T-helper 1 cell (primary cell): ENCODE measurements at places on chromosomes 7 and 10.
A peak's percentile ranks its signal among the peaks of the same experiment; 100 is the strongest.

DNA sequence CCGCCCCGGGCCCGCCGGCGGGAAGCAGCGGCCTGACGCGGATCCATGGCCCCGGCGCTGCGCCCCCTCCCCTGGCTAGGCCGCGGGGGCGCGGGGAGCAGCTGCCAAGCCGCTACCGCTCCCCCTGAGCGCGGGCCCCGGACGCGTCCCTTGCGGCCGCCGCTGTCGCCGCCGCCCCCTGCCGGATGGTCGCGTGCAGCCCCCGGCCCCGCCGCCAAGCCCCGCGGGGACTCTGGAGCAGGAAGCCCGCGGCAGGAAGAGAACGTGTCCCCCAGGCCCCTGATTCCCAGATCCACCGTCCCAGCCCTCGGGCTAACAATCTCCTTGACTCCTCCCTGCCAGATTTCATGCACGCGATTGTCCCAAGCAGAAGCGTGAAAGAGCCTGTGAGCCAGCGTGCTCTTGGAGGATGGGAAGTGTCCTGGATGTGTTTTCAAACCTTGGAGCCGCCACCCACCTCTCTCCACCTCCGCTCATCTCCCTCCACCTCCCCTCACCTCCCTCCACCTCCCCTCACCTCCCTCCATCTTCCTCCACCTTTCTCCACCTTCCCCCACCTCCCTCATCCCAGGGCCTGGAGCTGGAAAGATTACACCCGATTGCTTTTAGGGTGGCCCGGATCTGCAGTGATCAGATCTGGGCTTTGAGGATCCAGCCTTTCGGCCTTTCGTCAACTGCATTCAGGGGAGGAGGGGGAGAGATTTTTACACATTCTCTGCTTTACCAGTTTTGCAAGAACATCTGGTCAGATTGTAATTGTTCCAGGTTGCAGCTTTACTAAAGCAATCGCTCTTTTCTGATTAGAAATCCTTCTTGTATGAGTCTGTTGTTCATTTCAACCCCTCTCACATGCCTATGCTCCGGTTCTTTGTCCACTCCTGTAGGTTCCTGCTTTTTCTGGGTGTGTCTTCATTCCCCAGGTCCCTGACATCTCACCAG lies 570 bp upstream of the PRTFDC1 start:
- DNase-seq, result peak; percentile 32

- no peak for DNase-seq
Measured at GRCh38 chr7:102069931-102070629, 216.6 kb upstream of the SH2B2 start.

- no peak for DNase-seq
Measured at GRCh38 chr7:71772779-71773178, 639.4 kb downstream of the CALN1 start.

DNA sequence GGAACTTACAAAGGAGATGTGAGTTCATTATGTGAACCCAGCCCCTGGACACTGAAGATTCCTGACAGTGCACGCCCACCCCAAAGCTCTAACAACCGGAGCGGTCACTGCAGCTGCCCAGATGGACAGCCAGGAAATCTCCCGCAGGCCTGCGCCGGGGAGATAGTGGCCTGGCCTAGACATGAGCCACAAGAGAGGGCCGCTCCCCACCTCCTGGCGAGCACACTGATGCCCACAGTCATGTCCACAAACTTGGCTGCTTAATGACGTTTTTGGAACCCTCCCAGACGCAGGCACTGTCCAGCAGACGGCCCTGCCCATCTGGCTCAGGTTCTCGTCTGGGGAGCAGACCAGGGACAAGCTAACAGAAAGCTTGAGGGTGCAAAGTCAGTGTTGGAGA lies 34.2 kb downstream of the TCERG1L start:
- no peak for DNase-seq

GRCh38 chr10:10552948-10553347 lies 464.7 kb upstream of the CELF2 start:
- no peak for DNase-seq

GRCh38 chr7:23607130-23607529 lies 9.9 kb downstream of the CCDC126 start:
- no peak for DNase-seq

GRCh38 chr7:20598459-20599309 lies 16.8 kb upstream of the ABCB5 start:
- DNase-seq, result no peak

- no peak for DNase-seq
Measured at GRCh38 chr10:70851597-70852475, 36.1 kb downstream of the SGPL1 start.

- no peak for DNase-seq
Measured at GRCh38 chr10:93701866-93702209, 554 bp downstream of the FRA10AC1 start.

DNA sequence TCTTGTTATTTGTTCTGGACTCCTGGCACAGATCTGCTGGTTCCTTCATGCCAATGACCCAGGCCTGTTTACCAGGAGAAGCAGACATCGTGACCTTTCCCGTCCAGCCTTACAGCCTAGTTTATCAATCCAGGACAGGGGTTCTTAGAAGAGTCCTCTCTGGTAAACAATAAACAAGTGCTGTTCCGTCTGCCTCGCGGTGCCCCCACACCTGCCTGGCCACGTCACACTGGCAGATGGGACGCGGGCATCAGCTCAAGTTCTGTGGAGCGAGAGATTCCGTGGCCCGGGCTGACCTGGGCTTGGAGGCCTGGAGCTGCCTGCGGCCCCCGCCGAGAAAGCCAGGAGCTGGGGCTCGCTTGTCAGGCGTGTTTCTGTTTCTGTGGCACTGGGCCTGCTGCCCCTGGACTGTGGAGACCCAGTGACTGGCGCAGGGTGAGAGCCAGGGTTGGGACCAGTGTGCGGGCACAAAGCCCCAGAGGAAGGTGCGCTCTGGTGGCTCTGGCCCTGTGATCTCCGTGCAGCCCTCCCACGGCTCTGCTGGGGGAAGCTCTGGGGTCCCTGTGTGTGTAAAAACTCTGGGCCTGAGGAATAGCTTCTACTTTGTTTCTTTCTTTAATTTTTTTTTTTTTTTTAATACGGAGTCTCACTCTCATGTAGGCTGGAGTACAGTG lies 28.4 kb upstream of the PFKFB3 start:
- no peak for DNase-seq

DNA sequence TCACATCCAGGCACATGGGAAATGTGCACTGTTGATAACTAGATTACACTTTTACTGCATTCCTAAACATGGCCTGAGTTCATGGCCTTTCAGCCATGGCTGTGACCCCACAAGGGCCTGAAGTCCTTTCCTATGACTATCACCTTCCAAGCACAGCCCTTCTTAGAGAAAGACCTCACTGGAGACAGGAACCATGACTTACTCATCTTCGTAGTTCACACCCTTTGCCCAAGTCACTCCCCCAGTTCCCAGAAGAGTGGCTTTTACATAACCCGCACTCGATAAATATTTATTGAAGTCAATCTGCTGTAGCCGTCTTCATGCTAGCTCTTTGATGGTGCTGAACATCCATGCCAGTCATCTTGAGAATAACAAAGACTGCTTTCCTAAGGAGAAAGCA lies 632.5 kb upstream of the NRP1 start:
- no peak for DNase-seq

- DNase-seq, result no peak
Measured at GRCh38 chr7:150401424-150401790, 22.3 kb downstream of the ZNF775 start.

DNA sequence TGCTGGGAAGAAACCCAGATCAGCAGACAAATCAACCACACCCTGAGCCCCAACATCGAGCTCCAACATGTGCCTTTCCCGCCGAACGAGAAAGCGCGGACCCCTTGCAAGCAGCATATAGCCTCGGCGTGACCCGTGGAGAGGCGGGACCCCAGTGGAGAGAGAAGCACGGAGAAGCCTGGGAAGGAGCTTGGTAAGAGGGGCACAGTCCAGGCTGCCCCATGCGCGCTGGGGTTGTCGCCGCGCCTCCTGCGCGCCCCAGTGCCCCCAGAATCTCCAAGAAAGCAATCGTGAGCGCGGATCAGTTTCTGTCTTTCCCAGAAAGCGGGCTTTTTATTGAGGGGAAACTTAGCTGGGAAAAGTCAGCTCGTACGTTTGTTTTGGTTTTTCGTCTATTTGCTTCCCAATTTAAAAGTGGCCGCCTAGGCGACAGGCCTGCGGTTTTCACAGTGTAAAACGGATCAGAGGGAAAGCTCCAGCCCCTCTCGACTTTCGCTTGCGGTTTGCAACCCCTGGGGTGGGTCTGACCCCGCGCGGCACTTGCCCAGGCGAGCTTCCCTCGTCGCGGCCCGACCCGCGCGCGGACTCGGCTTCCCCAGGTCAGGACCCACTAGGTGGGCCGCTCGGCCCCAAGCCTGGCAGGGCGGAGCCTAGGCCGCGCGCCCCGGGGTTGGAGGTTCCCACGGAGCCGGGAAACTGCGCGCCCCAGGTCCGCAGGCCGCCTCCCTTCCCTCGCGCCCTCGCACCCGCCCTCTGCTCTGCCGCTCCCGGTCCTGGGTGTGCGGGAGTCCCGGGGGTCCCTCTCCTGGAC lies 31.1 kb downstream of the SKIDA1 start:
- DNase-seq, result no peak

GRCh38 chr7:24469118-24469517 lies 104.1 kb upstream of the PALS2 start:
- DNase-seq, result no peak

- no peak for DNase-seq
Measured at GRCh38 chr7:30549931-30550493, 44.7 kb upstream of the GARS1 start.

- no peak for DNase-seq
Measured at GRCh38 chr7:102991077-102991539, 78.3 kb downstream of the LRRC17 start.
